ENCODE measurements at places on chromosomes 11 and 22. TPM values are rescaled to one million over a fixed set of nuclear protein-coding genes. Genes with fewer than 3 reads are reported as not detected.

The EXPH5 gene
- total RNA-seq = 27.4 TPM

The PKDREJ gene
- not detected for total RNA-seq

The ACR gene
- 0.14 TPM for total RNA-seq

The ASPHD2 gene
- 3.4 TPM for total RNA-seq

The GTSE1 gene
- under 0.01 TPM for total RNA-seq

The CLCF1 gene
- 3.2 TPM for total RNA-seq

The MS4A1 gene
- total RNA-seq = not detected

The PATE4 gene
- not detected for total RNA-seq

The CABP4 gene
- not detected for total RNA-seq

The E2F8 gene
- under 0.01 TPM for total RNA-seq

The MMP27 gene
- not detected for total RNA-seq

The OR4D6 gene
- total RNA-seq = not detected

The CCS gene
- total RNA-seq = 21.9 TPM

The SHISAL1 gene
- total RNA-seq = under 0.01 TPM

Data from nasal cavity respiratory epithelium epithelial cell of viscerocranial mucosa (primary cell).